ENCODE measurements at places on chromosomes 12 and 14.

GRCh38 chr12:97313471-97314190 is 149.0 kb upstream of the RMST start:
- no peak for DNase-seq

DNA sequence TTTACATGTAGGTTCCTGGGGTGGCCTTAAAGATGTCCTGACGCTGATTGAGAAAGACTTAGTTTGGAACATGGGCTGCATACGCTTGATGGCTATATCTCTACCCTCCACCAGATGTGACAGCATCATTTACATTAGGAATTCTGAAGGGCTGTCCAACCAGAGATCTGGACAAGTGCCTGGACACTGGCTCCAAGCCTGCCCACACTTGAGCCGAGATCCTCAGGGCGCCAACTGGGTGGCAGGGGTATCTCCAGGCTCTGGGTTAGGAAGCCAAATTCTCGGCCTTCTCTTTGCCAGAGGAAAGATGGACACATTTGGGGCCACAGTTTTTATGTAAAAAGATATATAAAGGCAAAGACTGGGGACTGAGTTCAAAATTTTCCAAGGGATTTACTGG is 246.3 kb downstream of the NTF3 start:
- no peak for DNase-seq

- DNase-seq = no peak
These were observed 7.0 kb downstream of the TMEM179 start for GRCh38 chr14:104597576-104597975.

- DNase-seq = no peak
These were observed 22.8 kb upstream of the ANO2 start for GRCh38 chr12:5967645-5968415.

DNA sequence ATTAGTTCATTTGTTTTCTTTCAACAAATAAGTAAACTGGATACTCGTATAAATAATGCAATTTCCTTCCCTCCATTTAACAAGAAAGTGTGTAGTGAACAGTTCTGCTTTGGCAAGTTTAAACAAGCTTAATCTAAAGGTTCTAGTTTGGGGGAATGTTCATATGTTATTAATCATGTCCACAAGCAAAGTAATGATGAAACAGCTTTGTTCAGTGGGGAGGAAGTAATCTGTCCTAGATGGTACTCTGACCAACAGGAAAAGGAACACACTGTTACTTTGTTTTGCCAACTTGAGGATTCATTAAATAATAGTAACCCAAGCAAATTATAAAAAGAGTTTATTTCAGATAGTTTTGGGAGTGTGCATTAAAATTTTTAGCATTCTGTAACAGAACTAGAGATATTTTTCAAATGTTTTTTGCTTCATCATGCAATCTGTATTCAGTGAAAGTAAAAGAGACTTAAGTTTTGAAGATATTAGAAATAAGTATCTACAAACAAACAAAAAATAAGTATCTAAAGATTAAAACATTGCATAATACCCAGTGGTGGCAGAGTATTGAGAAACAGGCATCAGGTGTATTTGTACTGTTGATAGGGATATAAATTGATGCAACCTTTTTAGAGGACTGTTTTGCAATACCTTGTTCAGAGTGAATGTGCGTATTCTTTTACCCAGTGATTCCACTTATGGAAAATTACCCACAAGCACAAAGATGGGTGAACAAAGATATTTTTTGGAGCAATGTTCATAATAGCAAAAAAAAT is 61.1 kb downstream of the RAB35 start:
- no peak for DNase-seq

DNA sequence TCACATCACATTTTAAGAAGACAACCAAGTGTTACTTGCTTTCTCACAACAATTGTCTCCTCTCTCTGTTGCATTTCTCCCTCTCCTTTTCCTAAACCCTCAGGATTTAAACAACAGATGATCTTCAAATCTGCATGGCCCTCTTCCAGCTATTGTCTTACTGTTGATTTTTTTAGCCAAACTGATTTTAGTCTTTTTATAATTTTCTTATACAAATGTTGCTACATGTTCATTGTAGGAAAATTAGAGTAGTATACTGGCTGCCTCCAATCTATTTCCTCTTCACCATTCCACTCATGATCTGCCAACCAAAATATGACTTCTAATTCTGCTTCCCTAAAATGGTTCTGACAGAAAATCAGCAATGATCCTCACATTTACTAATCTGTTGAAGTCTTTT is 1.4 kb upstream of the KERA start:
- DNase-seq = no peak

DNA sequence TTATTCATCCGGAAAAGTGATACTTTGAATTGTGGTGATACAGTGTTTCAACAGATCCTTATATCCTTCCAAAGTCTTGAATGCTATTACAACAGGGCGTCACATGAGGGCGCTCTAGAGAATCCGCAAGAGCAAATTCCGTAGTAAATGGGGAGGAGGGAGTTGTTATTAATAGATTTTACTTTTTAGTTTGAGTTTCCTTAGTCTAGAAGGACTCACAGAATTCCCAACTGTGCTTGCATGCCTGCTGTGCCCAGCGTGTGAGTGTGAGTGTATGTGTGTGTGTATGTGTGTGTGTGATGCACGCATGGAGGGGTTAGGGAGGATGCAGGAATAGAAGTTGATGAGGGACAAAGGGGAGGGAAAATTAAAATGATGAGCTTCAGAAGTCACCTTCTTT is 375.3 kb downstream of the C12orf75 start:
- no peak for DNase-seq

GRCh38 chr14:53002576-53002975 is 51.7 kb upstream of the FERMT2 start:
- no peak for DNase-seq

- no peak for DNase-seq
These were observed 121.6 kb downstream of the GLT1D1 start for GRCh38 chr12:128974881-128975280.

DNA sequence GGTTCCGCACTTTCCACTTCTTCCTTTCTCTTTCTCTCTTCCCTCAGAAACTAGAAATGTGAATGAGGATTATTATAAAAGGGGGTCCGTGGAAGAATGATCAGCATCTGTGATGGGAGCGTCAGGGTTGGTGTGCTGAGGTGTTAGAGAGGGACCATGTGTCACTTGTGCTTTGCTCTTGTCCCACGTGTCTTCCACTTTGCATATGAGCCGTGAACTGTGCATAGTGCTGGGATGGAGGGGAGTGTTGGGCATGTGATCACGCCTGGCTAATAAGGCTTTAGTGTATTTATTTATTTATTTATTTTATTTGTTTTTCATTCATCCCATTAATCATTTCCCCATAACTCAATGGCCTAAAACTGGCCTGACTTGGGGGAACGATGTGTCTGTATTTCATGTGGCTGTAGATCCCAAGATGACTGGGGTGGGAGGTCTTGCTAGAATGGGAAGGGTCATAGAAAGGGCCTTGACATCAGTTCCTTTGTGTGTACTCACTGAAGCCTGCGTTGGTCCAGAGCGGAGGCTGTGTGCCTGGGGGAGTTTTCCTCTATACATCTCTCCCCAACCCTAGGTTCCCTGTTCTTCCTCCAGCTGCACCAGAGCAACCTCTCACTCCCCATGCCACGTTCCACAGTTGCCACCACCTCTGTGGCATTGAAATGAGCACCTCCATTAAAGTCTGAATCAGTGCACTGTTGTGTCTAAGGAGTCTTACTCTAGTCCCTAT is 4.6 kb upstream of the ATN1 start:
- no peak for DNase-seq

GRCh38 chr12:5200278-5201087 is 156.8 kb downstream of the KCNA5 start:
- DNase-seq = no peak

GRCh38 chr12:85457016-85457415 is 177.0 kb downstream of the ALX1 start:
- DNase-seq = no peak

GRCh38 chr12:30980955-30981662 is 54.6 kb downstream of the TSPAN11 start:
- no peak for DNase-seq

DNA sequence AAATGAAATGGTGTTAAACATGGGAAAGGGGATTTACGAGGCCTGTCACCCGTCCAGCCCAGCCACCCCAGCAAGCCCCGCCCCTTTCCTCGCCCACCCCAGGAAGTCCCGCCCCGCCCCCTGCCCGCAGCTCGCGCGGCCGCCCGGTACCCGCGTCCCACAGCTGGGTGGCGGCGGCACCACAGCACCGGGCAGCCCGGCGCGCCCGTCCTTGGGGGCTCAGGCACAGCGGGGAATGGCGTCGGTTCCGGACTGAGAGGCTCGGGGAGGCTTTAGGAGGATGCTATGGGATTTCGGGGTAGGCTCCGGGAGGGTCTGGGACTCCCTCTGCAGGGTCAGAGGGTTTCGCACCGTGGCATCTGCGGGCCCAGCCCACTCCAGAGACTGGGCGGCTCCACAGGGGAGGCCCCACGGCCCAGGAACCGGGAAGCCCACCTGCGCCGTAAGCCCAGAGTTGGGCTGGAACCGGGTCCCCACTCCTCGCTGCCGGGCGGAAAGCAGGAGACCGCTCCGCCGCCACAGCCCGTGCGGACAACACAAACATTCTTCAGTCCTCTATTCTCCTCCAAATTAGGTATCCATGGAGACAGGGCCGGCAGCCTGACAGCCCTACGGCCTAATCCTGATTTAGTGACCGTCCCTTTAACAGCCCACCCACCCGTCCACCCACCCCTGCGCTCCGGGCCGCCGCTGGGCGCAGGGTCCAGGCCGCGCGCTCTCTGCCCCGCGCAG is 1.4 kb downstream of the FIGNL2 start:
- no peak for DNase-seq

DNA sequence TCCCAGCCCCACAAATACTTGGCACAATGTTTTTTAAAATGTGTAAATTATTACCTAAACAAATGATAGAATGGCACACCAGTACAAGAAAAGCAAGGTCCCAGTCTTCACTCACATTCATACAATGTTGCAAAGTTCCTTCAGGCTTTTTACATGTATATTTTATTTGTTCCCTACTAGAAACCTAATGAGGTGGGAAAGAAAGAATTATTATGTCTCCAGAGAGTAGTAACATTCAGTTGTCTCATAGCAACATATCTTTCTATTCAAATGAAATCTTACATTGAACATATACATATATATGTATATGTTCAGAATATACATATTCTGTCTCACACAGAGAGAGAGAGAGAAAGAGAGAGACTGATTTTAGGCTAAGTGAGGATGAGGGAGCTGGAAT is 85.2 kb downstream of the PLCZ1 start:
- no peak for DNase-seq

DNA sequence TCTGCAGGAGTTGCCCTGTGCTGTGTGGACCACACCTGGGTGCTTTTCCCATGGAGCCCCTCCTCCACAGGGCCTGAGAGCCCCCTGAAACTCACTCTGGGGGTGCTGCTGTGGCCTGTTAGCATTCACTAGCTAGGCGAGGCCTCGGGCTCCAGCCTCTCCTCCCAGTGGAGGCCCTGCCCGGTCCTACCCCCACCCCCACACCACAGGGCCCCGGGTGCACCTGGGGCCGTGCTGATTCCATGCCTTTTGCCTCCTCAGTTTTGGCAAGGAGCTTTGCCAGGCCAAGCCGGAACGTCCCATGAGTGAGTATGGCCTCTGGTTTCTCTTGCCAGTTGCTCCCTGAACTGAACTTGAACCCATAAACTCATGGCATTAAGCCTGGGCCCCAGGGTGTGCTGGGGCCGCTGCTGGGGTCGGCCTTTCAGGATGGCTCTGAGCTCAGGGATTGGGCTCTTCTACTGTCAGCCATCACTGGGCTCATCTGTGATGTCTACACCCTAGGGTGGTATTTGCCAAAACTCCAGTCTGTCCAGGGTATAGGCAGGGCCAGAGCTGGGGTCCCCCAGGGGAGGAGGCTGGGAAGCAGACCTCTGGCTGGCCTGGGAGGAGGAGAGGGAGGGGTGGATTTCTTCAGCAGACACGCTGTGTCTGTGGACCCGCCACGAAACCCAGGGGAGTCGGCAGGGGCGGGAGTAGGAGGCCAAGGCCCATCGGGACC is 58.7 kb upstream of the TSPAN9 start:
- DNase-seq = no peak

- DNase-seq = no peak
These were observed 378.8 kb downstream of the MED13L start for GRCh38 chr12:115898670-115899069.

Measured in cortex of kidney (tissue), 1 donor.